ENCODE measurements at places on chromosomes 6 and 20.

DNA sequence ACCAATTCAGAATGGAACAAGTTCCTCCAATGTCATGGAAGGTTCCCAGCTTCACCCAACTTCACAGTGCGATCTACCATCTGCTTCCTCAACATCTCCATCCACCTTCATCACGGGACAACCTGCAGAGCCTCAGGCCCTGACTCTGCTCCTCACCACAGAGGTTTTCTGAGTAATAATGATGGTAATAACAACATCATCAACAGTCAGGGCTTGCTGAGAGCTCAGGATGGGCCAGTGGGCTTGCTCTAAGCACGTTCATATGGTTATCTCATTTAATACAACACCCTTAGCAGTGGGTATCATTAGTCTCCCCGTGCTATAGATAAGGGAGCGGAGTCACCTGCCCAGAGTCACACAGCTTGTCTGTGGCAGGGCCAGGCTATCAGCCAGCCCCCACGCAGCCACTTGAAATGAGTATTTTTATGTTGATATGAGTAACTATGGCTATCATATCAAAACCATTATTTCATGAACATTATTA, 38.6 kb downstream of the PREX1 start:
- DNase-seq = no peak

GRCh38 chr6:163645560-163645959, 231.0 kb downstream of the QKI start:
- no peak for DNase-seq

DNA sequence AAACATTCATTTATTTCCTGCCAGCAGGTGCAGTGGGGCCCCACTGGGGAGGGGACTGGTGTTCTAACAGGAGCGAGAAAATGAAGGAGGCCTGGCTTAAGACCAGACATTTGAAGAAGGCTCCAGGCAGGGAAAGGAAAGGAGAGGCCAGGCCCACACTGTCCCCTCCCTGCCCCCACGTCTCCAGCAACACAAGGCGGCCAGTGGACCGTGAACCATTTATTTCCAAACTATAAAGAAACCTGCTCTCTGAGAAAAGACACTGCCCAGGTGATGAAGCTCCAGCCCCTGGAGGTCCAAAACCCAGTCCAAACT, 41.4 kb upstream of the CDH22 start:
- DNase-seq = no peak

DNA sequence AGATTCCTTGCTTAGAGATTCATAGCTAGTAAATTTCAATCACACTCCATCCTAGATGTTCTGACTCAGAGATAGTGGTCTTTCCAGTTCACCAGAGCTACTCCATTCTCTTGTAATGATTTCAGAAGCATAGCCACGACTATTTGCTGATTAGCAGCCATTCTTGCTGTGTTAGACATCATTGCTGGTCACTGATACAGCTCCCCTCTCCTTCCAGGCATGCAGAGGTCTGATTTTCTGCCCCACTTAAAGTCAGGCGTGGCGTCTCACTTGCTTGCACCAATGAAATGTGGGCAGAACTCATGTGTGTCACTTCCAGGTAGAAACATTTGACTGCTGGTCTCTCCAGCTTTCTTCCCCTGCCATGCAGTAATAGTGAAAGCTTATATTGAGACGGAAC, 168.9 kb upstream of the JARID2 start:
- no peak for DNase-seq

DNA sequence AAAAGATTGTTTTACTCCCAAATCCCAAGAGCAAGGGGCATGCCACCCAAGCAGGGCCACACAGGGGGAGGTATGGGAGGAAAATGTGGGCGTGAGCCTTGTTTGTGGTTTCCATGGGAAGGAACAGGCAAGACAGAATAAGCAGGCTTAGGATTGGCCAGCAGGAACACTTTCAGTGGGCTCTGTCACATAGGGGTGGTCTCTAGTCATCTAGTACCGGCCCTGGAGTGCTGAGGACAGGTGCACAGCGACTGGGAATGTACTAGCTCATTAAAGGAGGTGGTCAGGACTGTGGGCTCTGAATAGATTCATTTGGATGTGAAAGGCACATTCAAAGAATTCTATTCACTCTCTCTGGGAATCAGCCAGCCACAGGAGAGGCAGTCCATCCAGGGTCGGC, 175.6 kb downstream of the TBC1D7 start:
- DNase-seq = no peak

DNA sequence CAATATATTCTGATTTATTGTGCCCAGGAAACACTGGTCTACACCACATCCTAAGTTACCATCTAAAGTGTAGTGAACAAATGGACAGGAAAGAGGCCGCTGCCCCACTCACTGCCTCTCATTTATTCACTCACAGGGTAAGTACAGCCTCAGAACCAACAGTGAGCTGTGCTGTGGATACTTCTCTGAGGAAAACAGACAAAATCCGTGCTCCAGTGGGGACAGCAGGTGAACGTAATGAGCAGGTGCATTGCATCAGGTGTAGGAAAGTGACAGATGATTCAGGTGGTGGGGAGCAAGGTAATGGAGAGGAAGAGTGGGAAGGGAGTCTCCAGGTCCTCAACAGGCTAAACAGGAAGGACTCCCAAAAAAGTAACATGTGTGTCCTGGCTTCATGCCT, 8.4 kb upstream of the ULBP2 start:
- no peak for DNase-seq

DNA sequence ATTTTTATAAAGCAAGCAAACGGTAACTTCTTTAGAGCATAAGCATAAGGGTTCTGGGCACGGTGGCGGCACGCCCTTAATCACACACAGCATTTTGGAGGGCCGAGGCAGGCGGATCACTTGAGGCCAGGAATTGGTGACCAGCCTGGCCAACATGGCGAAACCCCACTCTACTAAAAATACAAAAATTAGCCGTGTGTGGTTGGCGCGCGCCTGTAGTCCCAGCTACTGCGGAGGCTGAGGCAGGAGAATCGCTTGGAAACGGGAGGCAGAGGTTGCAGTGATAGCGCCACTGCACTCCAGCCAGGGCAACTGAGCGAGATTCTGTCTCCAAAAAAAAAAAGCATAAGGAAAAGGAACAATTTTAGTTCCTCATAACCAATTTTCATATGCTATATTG, 2.6 kb downstream of the SENP6 start:
- no peak for DNase-seq
